Large intestine (tissue), 12 donors: ENCODE measurements at places on chromosomes 13 and 19. TPM values are rescaled to one million over a fixed set of nuclear protein-coding genes. Genes with fewer than 3 reads are reported as not detected.
A peak's percentile ranks its signal among the peaks of the same experiment; 100 is the strongest.

Gene ZNF540
- 5.2 TPM for polyA plus RNA-seq

Gene CD177
- polyA plus RNA-seq = 0.43 TPM

Gene SIGLEC12
- 5.1 TPM for polyA plus RNA-seq

Gene CATSPERD
- not detected for polyA plus RNA-seq

Gene PTH2
- polyA plus RNA-seq = not detected

Gene SULT2A1
- polyA plus RNA-seq = 190 TPM

Gene UQCR11
- 124 TPM for polyA plus RNA-seq

Gene N4BP2L1
- 17.6 TPM for polyA plus RNA-seq

GRCh38 chr13:79196843-79197242 is 209.2 kb downstream of the RBM26 start:
- no peak for DNase-seq

DNA sequence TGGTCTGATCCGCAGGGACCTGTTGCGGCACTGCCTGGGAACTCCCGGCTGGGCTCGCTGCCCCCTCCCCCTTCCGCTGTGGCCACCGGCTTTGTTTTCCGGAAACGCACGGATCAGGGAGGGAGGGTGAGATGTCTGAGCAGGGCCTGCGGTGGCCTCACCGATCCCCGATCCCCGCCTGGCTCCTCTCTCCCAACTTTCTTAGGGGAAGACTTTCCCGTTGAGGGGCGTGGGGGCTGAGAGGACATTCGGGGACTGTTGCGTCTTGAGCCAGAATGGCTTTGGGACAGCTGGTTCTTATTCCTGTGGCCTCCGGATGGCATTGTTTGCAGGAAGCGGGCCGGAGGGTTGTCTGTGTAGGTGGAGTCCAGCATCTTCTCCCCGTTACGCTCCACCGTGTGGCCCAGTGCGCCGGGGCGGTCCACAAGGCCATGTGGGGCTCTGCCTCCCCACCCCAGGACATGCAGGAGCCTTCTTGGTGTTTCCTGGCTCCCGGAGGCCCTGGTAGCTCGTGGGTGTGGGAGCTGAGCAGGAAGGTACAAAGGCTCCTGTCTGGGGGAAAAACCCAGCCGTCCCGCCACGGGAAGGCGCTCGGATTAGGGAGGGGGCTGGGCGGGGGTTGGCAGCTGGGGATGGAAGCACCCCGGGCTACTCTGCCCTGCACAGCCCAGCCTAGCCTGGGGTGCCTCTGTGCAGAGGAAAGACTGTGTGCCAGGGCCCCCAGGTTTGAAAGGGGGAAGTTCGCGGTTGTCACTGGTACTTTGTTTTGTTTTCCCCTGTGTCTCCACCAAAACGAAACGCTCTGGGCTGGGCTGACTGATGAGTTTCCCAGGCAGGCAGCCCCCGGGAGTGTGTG is 1.3 kb downstream of the CSNK1G2 start:
- peak; percentile 84 for DNase-seq

- no peak for DNase-seq
Observed at GRCh38 chr13:50485979-50486935, 357.2 kb downstream of the DLEU7 start.

DNA sequence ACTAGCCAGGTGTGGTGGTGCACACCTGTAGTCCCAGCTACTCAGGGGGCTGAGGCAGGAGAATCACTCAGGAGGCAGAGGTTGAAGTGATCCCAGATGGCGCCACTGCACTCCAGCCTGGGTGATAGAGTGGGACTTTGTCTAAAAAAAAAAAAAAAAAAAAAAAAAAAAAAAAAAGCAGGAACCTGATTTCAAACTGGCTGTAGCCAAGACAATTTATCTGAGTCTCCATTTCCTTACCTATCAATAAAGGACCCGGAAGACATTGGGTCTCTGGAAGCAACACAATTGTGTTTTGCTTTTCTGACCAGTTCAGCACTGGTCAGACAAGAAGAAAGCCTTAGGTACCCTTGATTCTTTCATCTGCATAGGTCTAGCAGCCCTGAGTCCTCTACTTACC is 491.0 kb downstream of the TBC1D4 start:
- DNase-seq = no peak

GRCh38 chr13:112713517-112714253 is 23.8 kb downstream of the ATP11A start:
- DNase-seq = no peak

- peak; percentile 92 for DNase-seq
Observed at GRCh38 chr19:15702534-15702930, 25.3 kb upstream of the OR10H2 start.

DNA sequence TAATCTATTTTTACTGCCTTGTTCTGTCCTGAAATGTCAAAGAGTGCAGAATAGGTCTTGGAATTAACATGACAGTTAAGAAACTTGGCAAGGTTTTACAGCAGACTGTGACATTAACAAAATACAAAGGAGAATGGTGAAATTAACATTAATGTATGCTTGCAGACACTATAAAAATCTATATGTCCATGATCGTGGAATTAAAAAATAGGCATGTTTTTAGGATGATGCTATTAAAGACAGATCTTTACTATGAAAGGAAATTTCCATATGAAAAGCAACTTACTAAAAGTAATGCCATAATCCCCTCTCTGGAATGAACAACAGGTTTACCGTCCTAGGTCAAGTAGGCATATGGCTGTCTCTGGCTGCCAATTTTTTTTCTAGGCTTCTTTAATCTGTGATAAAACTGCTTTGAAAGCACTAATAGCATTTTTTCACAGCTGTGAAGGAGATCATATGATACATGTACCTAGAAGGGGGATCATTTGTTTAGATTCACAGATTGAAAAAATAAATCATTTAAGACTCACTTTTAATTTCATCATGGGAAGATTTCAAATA is 291.5 kb downstream of the ZNF536 start:
- DNase-seq = no peak

DNA sequence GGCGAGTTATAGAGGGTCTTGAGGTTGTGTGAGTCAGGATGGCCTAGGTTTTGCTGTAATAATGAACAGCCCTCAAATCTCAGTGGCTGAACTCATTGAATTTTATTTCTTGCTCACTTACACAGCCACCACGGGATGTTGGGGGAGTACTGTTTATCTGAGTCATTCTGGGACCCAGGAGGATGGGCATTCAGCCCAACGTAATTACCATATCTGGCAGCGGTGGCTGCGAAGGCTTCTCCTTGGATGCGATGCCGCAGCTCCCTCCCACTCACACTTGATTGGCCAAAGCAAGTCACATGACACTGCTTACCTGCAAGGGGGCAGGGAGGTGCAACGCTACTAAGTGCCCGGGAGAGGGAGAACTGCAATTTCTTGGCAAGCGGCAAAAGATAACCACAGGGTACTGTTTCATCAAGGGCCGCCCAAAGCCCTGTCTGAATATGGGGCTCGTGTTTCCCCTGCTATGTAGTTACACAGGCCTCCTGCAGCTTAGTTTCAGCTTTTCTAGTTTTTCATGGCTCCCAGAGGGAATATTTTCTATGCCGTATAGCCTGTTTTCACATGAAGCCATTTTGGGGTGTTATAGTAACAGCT is 19.9 kb downstream of the ZSWIM9 start:
- no peak for DNase-seq

GRCh38 chr19:53161123-53161522 is 2.3 kb upstream of the ZNF347 start:
- no peak for DNase-seq

- DNase-seq = no peak
Observed at GRCh38 chr13:78133511-78133910, 214.9 kb upstream of the EDNRB start.

DNA sequence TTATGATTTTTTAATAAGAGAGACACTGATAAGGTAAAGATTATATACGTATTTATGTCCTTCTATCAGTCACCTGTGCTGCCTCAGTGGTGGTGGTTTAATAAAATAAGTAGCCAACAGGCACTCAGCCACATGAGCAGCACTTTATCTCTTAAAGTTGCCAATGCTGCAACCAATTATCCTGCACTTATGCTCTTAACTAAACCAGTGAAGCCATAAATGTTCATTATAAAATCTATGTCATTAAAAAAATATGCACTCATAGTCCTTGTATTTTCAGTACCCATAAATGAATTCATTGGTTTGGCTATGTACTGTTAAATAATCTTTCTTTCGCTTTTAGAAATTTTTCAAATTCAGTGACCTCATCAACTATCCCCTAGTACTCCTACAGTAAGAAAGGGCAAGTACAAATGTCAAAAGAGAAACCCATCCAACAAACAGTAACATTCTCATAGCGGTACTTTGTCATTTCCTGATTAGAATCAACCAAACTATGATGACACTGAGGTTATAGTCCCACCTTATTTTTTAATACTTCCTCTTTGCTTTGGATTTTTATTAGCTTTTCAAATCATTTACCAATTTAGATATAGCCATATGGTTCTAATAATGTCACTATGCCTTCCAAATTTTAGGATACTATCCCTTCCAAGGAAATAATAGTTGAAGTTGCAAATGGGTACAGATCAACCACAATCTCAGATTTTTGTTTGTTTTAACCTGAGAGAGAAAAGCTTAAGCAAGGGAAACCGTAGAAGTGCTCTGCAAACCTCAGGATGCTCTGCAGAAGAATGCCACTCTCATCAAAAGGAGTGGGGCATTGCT is 190.9 kb downstream of the KLF12 start:
- no peak for DNase-seq

DNA sequence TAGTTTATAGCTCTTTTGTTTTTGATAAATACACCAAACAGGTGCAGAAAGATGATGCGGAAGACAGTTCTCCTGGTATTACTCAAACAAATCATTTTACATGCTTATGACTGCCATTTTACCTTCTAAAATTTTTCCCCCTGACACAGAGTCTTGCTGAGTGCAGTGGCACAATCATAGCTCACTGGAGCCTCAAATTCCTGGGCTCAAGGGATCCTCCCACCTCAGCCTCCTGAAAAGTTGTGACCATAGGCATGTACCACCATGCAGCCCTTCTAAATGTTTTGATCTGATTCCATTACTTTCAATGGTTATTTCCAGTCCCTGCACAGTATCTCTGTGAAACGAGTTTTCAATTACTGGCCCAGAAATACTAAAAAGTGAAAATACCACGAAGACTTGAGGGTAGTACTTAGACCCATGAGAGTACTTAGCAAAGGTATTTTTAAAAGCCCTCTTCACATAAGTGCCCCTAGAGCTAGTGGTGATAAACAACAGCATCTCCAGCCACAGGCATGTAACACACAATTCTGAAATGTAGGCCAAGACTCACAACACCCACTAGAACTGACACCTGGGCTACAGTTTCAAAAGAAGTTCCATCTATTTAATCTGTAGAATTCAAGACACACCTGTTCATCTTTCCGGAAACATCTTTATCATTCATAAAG is 11.3 kb downstream of the HSPH1 start:
- no peak for DNase-seq

GRCh38 chr19:45142726-45143110 is 18.1 kb downstream of the NKPD1 start:
- no peak for DNase-seq

DNA sequence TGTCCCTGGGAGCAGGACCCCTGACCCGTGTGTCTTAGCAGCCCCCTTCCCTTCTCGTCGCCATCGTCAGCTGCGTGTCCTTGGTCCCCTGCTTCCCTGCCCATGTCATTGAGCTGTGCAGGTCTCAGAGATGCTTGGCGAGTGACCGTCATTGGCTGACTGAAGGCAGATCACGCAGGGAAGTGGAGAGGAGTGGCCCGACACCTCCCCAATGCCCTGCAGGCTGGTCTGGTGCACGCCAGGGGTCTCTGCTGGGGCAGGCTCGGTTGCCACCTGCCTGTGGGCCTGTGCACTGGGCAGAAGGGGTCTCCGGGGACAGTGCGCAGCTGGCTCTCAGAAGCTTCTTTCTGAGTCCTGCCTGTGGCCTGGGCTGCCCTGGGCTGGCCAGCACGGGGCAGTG is 6.2 kb downstream of the GNA11 start:
- no peak for DNase-seq

- no peak for DNase-seq
Observed at GRCh38 chr19:43607238-43608205, 4.4 kb upstream of the SRRM5 start.

GRCh38 chr19:4524808-4525562 is 6.7 kb upstream of the PLIN4 start:
- no peak for DNase-seq

DNA sequence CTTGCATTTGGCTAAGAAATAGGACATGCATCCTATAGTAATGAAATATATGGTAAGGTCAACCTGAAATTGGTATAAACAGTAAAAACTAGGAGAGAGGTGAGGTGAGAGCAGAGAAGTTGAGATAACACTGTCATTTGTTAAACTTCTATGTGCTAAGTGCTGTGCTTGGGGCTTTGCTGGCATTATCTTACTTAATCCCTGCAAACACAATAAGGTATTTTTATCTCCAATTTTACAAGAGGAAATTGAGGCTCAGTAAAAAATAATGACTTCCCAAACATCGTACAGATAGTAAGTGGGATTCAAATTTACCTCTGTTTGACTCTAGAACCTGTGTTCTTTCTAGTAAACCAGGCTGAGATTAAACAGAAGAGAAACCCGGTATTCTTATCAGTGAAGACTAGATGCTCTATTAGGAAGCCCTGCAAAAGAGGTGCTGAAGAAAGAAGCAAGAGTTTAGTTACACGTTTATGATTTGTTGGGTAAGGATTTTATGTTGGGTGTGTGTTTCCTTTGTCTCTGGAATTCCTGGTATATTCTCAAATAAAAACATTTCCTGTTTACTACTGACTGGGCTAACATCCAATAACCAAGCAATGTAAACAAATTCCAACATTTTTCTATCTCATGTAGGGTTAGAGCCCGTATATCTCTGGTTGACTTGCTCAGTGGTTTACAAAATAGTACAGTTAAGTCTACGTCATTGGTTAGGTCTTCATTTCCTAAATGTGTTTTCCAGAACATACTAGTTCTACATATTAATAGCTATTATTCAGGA is 137.3 kb upstream of the FNDC3A start:
- DNase-seq = peak; percentile 9

- DNase-seq = no peak
Observed at GRCh38 chr13:38868870-38869269, 121.8 kb downstream of the STOML3 start.

- peak; percentile 80 for DNase-seq
Observed at GRCh38 chr13:43986421-43986981, 106.8 kb downstream of the LACC1 start.

GRCh38 chr19:28636706-28637105 is 576.2 kb downstream of the UQCRFS1 start:
- no peak for DNase-seq

DNA sequence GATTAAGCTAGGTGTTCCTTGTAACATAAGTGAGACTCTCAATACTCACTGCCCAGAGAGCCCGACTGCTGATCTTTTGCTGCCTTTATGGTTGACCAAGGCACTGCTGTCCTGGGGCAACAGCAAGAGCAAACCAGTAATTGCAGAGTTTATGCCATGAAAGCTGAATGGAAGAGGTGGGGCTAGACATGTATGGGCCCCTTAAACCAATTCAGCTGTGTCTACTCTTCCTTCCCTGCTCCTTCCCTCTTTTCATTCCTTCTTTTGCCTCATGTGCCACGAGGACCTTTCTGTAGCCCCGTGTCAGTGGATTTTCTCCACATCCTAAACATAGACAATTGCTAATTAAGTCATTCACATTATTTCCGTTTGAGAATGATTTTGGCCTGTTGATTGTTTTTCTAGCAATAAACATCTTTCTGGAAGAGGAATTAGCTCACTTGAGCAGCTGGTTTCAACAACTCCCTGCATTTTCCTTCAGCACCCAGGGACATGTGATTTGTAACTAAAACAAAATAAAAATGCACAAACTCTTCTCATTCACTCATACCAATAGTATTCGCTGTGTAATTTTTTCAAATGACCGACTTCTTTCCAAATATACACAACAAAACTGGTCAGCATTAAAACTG is 40.5 kb downstream of the RAP2A start:
- no peak for DNase-seq
